PC-9 (cell line): ENCODE measurements at places on chromosomes 4 and X. TPM values are rescaled to one million over a fixed set of nuclear protein-coding genes. Genes with fewer than 3 reads are reported as not detected.
A peak's percentile ranks its signal among the peaks of the same experiment; 100 is the strongest.

Gene GLRA3
- total RNA-seq: 0.39 TPM in 1 of 2 replicates, not detected in the other

DNA sequence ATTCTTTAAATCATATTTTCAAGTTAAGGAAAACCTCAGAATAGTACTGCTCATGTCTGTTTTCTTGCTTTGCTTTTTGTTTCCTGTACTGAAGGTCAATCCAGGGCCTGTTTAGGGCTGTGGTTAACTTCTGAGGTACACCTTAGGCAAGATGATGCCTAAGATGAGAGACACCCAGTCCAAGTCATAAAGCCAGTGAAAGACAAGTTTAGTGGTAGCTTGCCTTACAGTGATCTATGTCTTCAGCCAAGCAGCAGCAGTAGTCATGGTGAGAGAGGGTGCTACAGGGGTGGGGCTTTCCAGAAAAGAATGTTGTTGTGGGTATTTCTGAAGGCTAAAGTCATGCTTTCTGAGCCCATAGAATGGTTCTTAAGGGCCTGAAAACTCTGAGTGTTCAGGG lies 173.7 kb downstream of the VSIG4 start:
- no peak for DNase-seq

DNA sequence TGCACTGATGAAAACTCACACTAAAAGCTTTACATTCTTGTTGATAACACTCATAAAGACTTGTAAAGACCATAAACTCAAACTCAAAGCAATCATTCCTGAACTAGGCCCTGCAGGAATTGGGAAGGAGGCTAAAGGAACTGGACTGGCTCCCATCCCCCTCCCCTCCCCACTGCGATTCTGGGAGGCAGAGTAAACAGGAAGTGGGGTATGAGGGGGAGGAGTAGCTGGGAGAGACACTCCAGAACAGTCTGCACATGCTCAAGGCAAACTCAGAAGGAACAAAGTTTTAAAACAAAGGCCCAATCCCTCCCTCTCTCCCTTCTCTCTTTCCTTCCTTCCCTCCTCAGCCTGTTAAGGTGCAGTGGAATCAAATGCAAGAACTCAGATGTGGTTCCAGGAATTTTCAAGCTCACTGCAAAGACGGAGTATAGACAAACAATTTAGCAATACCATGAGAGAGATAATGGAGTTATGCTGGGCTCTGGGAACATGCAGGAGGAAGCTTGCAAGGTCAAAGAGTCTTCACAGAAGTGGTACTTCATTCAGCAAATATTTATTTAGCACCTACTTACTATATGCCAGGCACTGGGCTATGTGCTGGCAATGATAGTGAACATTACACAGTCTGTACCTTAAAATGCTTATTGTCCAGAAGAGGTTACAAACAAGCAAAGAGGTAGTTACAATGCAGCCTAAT lies 15.9 kb downstream of the MID1IP1 start:
- DNase-seq: no peak

DNA sequence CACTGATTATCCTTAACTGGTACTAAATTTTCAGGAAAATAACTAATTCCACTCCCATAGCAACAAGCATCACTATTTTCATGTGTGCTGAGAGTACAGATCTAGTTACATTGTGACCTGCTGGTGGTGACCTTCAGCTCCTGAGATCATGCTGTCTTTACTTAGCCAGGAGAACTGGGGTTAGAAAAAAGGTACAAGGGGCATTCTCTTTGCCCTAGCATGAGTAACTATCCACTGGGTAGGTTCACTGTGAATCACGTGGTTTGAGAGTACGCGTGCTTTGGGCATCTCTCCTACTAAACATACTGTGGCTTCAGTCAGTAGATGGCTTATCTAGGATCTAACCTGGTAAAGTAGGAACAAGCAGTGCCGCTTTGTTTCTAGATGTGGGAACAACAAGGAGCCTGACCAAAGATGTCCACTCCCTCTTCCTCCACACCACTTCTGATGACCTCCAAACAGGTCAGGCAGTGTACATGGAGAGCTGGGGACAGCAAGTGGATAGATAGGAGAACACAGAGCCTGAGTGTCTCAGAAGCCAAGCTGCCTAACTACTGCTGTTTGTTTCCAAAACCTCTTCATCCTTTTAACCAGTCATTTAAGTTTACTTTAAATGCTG lies 90.2 kb downstream of the CBR4 start:
- DNase-seq: no peak

DNA sequence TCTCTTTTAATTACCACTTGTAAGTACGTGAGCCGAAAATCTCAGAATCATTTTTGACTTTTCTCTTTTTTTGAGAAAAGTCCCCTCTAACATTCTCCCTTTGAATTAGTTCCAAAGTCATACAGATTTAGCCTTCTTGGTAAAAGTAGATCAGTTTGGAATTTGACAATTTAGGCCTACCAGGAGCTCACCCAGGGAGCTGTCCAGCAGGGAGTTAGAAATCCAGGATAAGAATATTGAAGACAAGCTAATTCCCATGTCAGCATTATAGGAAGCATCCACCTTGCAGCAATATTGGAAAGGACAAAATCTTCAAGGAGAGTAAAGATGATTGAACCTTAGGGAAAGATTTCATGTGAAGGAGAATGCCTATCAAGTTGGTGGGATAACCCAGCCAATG lies 352.2 kb upstream of the CPEB2 start:
- no peak for DNase-seq

Gene ELOVL6
- total RNA-seq: 13.2 and 25.3 TPM in 2 replicates

DNA sequence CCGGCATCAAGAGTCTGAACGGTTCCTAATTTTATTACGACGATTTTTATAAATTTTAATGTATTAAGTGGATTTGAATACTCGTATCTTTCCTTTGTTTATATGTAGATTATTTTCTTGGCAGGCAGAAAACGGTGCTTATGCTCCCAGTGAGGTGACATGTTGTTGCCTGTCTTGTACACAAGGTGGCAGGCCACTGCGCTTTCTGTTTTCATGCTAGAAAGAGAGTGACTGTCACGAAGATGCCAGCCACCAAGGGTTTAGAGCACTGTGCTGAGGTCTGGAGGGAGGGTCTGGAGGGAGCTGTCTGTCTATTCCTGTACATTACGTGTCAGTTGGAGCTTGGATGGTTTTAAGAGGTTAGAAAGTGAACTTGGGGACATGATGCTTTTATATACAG lies 87.7 kb downstream of the SHROOM2 start:
- peak; percentile 24 for DNase-seq
